ENCODE measurements at places on chromosomes 7 and 10. TPM values are rescaled to one million over a fixed set of nuclear protein-coding genes. Genes with fewer than 3 reads are reported as not detected.

- peak; percentile 22 for DNase-seq
Observed at GRCh38 chr10:99658622-99659030, 683 bp upstream of the ENTPD7 start.

GRCh38 chr7:77428777-77429231 lies 12.7 kb upstream of the GSAP start:
- DNase-seq: no peak

GRCh38 chr7:54831046-54831643 lies 72.1 kb upstream of the SEC61G start:
- no peak for DNase-seq

RET gene
- total RNA-seq: 4.4 TPM

TNKS2 gene
- 67.2 TPM for total RNA-seq
